Fibroblast of the aortic adventitia (primary cell): ENCODE measurements at places on chromosomes 2 and 18.

DNA sequence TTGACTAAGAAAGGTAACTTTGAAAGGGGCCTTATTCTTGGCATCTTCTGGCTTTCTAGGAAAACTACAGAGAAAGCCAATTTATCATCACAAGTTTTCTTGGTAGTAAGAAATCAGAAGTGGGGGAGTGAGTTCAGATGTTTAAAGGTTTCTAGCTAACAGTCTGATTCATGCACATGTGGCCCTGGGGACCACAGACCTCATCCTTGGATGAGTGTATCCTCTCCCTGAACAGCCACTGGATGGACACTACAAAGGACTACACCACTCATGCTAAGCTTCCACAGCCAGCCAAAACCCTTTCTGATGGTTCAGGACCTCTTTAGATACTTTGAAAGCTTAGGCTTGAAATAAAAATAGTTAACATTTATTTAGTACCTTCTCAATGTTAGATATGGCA, 218.3 kb upstream of the STK17B start:
- no peak for DNase-seq

DNA sequence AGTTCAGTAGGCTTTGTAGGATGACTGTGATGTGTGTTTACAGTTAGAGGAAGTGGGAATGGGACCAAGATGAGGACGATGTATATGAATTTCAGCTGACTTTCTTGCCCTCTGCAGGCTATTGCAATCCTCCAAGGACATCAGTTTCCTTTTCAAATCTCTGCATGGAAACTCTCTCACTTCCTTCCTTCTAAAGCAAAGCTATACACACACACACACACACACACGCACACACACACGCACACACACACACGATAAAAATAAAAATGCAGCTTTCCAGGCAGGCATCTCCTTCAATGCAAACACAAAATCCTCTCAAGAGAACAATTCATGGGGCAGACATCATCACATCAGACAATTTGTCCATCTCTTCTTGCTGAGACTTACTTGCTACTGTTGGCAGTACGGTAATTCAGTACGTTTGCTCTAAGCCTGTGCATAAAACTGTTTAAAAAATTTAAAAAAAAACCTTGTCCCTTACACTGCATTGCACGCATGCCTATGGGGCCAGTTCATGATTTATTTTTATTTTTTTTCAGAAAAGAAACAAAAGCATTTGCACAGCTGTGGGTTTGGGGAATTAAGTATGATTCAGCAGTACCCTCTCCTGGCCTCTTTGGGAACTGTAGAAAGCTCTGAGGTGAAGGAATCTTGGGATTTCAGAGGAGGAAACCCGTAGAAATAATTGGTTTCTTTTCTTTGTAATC, 27.1 kb upstream of the ICOS start:
- DNase-seq, result peak; percentile 84

DNA sequence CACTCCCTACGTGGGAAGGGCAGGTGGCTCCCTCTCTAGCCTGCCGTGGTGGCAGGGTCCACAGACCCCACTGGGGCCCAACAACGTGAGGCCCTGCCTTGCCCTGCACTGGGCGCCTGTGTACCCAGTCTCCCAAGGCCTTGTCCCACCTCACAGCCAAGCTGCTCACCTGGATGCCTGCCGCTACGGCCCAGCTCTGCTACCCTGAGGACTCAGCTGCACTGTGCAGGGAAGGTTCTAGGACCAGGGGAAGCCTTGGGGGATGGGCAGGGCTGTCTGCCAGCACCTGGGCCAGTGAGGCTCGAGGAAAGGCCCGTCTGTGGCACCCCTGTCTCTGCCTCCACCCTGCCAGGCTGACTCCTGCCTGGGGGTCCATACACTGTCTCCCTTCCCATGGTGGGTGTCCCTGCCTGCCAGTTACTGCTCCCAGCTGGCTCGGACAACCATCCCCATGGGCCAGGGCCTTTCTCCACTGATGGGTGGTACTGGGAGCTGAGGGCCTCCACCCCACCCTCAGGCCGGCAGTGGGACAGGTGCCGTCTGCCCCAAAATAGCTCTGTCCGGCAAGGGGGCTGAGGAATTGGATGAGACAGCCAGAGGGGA, 33.2 kb downstream of the HS6ST1 start:
- DNase-seq, result no peak

- DNase-seq, result no peak
These were observed 15.4 kb downstream of the MAPRE3 start for GRCh38 chr2:26985807-26986206.
